ENCODE measurements at places on chromosomes 11 and 22.

- no peak for DNase-seq
Measured at GRCh38 chr11:108663154-108663877, 1.6 kb upstream of the DDX10 start.

DNA sequence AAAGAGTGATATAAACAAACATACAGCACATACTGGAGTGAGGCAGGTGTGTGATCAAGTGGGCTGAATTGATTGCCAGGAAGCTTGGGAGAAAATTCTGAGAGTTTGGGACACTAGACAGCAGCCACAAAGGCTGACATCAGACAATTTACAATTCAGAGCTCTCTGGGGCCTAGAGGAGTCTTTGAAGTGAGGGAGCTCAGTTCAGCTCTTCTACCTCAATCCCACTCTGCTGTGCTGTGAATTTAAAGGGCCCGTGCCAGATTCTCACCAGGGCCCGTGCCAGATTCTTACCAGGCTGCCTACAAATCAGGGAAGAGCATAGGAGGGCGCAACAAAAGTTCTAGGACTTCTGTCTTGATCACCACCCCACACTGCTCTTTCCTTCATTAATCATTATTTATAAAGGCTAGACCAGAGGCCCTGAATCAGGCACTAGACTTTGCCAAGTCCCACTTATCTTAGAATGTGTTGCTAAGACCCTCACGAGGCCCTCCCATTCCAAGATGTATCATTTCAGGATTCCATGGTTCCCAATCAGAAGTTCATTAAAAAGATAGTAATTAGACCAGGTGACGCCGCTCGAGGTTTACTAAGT, 112.4 kb downstream of the KIRREL3 start:
- no peak for DNase-seq

- no peak for DNase-seq
Measured at GRCh38 chr11:61021661-61022212, 50.3 kb downstream of the CD6 start.

GRCh38 chr11:40188848-40189247, 1270.6 kb downstream of the LRRC4C start:
- DNase-seq, result peak; percentile 71

DNA sequence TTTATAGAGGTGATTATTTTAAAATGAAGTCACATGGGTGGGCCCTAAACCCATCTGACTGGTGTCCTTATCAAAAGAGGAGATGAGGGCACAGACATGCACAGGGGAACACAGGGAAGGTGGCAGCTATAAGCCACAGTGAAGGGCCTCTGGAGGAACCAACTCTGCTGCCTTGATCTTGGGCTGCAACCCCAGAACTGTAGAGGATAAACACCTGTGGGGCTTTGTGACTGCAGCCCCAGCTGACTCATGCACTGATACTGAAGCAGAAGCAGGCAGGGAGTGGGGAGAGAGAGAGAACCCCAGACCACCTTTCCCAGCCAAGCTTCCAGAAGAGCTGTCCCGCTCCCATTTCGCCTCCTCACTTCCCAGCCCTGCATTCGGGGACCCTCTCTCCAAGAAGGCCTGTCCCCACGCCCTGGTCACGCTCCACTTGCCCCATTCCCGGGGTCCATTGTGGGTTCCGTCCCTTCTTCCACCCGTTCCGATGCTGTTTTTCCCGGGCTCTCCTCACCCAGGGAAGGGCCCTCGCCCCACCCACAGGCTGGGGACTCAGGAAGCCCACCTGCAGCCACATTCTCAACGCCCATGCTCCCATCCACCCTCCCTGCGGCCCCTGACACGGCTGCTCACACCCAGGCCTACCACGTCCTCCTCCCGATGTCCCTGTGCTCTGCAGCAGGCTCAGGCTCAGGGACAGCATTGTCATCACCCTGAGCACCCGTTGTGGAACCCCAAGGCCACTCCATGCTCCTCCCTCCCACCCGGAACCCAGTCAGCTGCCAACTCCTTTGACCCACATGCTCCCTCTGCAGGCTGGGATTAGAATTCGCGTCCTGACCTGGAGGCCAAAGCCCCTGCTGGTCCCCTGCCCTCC, 90.8 kb upstream of the SHANK2 start:
- no peak for DNase-seq

- DNase-seq, result no peak
Measured at GRCh38 chr11:74134661-74135060, 36.1 kb downstream of the C2CD3 start.

DNA sequence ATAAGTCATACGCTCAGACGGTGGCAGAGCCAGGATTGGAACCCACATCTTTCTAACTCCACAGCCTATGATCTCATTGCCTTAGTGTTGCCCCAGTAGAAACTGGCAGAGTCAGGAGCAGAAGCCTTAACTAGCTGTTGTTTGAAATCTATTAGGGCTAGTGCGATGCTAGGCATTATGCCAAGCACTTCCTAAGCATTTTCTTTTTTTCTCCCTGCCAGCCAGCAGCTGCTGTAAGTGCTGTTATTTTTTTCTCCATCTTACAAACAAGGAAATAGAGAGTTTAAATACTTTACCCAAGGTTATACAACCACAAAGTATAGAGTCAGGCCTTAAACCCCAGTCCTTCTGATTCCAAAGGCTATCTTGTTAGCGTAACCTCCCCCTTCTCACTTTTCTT, 161.0 kb upstream of the SORL1-AS1 start:
- DNase-seq, result no peak

- no peak for DNase-seq
Measured at GRCh38 chr11:119091178-119091577, 6.5 kb downstream of the HMBS start.

- no peak for DNase-seq
Measured at GRCh38 chr11:15710580-15711275, 596.0 kb downstream of the INSC start.

GRCh38 chr11:94697156-94697555, 71.0 kb upstream of the AMOTL1 start:
- no peak for DNase-seq

GRCh38 chr11:113664981-113665710, 41.0 kb downstream of the TMPRSS5 start:
- DNase-seq, result no peak

DNA sequence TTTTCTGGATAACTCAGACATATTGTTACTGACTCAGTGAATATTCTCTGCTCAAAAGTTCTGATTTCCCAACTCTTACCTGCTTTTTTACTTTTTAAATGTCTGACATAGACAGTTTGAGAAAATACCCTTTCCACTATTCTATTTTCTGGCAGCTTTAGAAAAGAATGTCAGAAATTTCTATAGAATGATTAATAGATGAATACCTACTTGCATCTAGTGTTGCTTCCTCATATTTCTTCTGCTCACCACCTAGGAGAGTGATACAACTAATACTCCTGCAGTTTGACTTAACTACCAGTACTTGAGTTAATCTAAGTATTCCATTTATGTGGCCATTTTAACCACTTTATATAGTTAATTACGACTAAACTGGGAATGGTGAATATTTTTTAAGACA, 55.2 kb downstream of the KDM2A start:
- no peak for DNase-seq

- no peak for DNase-seq
Measured at GRCh38 chr11:104073950-104074705, 37.7 kb downstream of the DDI1 start.

GRCh38 chr11:93234602-93235207, 36.9 kb upstream of the SLC36A4 start:
- peak; percentile 61 for DNase-seq

DNA sequence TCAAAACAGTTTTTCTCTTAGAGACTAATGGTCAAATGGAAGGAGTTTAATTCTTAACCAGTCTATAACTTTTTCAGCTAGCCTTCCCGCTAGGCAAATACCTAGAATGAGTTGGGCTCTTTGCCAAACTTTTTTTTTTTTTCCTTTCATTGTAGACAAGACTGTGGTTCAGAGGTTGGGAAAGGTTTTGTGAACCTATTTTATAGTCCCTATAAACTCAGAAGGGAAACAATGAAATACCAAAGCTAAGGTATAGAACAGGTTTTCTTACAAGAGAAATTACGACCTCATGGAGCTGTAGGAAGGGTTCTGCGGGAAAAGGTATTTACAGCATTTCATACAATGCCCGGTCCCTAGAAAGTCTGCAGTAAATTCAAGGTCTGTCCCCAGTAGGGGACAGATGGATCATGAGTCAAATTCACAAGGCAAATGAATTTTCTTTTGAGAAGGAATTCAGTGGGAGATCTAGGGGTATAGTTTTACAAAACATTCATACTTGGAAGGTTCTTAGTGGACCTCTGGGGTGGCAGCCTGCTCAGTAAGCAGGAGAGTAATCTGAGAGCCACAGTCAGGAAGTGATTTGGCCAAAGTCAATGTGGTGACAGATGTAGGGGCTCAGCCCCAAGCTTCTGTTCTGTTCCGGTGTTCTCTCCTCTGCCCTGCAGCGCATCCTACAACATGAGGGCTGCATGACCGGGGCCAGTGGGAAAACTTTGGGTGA, 146.8 kb downstream of the DBX1 start:
- DNase-seq, result no peak
